ENCODE measurements at places on chromosomes 7 and 10. TPM values are rescaled to one million over a fixed set of nuclear protein-coding genes. Genes with fewer than 3 reads are reported as not detected.

DNA sequence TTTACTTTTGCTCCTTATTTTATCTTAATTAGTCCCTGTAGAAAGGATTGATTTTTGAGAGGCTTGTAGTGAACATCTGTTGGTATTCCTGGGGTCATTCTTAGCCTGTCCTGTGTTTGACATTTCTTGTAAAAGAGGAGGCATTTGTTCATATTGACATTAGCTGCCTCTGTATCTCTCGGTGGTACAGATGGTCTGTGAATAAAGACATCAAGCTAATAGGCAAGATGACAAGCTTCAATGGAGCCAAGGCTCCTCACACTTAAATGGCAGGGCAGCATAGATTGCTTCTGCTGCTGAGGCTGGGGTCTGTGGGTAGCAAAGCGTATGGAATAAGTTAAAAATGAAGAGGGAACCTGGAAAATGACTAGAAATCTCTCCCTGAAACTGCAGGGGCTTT, 687.6 kb downstream of the LRMDA start:
- no peaks in the 10 kb centered on the region for H3K27me3 ChIP-seq
- H3K36me3 ChIP-seq, result peaks cover 2% of the 10 kb centered on the region
- DNase-seq, result no peak

The PNPLA8 gene
- 26.2 TPM for total RNA-seq

The TRIP6 gene
- total RNA-seq, result 91.6 TPM

DNA sequence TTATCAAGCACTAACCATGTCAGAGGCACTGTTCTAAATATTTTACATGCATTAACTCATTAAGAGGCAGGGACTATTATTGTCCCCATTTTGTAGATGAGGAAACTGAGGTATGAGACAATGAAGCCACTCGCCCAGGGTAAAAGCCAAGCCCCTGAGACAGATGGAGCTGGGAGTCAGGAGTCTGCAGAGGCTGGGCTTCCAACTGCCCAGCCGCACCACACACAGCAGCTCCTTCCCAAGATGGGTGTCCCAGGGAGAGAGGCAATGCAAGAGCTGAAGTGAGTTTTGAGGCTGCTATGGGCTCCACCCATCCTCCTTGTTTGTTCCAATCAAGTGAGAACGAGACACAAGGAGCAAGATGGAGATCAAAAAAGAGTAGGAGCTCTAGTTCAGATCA, 244.2 kb downstream of the KCNMA1 start:
- no peak for DNase-seq
- H3K27me3 ChIP-seq, result no peaks in the 10 kb centered on the region
- peaks cover under 1% of the 10 kb centered on the region for H3K36me3 ChIP-seq

The KIF5B gene
- 134 TPM for total RNA-seq

The LZTS2 gene
- total RNA-seq, result 80.7 TPM

The MMD2 gene
- not detected for total RNA-seq

- no peaks in the 10 kb centered on the region for H3K27me3 ChIP-seq
- DNase-seq, result no peak
- H3K4me1 ChIP-seq, result peaks cover 23% of the 10 kb centered on the region
- H3K27ac ChIP-seq, result peak overlapping the region; percentile 94
Observed at GRCh38 chr10:91077549-91078071, 142.9 kb upstream of the PCGF5 start.

GRCh38 chr7:131627735-131628190, 71.3 kb upstream of the PODXL start:
- DNase-seq, result no peak
- peaks cover 69% of the 10 kb centered on the region for H3K4me1 ChIP-seq
- H3K27ac ChIP-seq, result no peak overlapping the region
- no peaks in the 10 kb centered on the region for H3K27me3 ChIP-seq
- H3K4me3 ChIP-seq, result no peak overlapping the region

- H3K4me1 ChIP-seq, result no peaks in the 10 kb centered on the region
- H3K36me3 ChIP-seq, result no peaks in the 10 kb centered on the region
- no peak overlapping the region for H3K27ac ChIP-seq
- DNase-seq, result no peak
Observed at GRCh38 chr7:24138343-24138742, 145.6 kb upstream of the NPY start.

GRCh38 chr7:43204081-43204480, 91.6 kb downstream of the HECW1 start:
- H3K27ac ChIP-seq, result peak overlapping the region; percentile 9
- peaks cover 6% of the 10 kb centered on the region for H3K4me1 ChIP-seq
- no peak for DNase-seq
- H3K4me3 ChIP-seq, result no peak overlapping the region

DNA sequence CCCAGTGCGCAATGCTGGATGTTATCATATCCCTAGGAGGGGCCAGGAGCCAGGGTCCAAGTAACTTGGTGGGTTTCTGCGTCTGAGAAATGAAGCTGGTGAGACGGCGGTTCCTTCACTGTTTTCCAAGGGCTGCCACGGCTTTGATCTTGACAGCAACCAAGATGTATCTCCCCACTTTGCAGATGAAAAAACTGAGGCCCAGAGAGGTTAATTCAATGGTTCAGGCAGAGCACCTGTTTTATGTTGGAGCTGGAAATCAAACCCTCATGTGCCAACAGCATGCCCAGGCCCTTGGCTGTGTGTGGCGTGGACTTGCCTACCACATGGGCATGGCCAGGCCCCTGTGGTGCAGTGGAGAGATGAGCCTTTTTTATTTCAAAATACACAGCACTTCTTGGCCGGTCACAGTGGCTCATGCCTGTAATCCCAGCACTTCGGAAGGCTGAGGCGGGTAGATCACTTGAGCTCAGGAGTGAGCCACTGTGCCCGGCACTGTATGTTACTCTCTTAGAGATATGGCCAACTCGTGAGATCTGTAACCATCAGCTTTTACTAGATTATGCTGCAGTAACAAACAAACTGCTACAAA, 225.2 kb upstream of the SH2B2 start:
- DNase-seq, result no peak
- H3K4me1 ChIP-seq, result peaks cover 21% of the 10 kb centered on the region
- peaks cover 6% of the 10 kb centered on the region for H3K36me3 ChIP-seq

DNA sequence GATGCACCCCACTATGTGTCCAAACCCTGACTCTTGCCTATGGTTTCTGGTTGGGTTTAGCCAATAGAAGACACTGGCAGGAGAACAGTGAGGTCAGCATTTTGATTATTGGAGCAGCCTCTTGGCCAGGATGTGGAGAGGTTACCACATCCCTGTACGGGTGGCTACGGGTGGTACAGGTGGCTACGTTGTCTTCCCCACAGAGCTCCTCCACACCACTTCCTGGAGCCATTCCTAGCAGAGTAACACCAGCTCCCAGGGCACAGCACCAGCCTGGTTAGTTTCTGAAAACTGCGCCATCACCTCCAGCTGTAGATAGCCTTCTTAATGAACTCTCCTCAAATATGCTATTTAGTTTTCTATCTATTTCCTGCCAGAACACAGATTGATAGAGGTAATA, 445.2 kb downstream of the INHBA start:
- no peak overlapping the region for H3K4me3 ChIP-seq
- H3K27me3 ChIP-seq, result no peaks in the 10 kb centered on the region
- peaks cover 13% of the 10 kb centered on the region for H3K4me1 ChIP-seq
- H3K27ac ChIP-seq, result no peak overlapping the region
- no peaks in the 10 kb centered on the region for H3K36me3 ChIP-seq

DNA sequence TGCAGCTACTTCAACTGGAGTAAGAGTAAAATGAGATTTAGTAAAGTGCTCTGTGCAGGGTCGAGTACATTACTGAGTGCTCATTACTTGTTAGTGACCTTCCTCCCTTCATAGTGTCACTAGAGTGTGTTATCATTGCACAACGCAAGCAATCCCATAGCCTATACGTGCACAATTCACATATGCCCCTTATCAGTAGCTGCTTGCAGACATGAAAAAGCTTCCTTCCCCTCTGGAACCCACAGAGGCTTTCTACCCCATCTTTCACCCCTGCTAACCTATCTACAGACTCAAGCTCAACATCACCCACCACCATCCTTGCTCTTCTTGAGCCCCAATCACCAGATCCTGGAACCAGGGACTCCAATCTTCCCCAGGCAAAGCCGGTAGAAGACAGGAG, 59.3 kb downstream of the C7orf25 start:
- no peak for DNase-seq
- no peaks in the 10 kb centered on the region for H3K36me3 ChIP-seq
- no peak overlapping the region for H3K27ac ChIP-seq
- H3K27me3 ChIP-seq, result peaks cover 5% of the 10 kb centered on the region
- H3K4me3 ChIP-seq, result no peak overlapping the region

DNA sequence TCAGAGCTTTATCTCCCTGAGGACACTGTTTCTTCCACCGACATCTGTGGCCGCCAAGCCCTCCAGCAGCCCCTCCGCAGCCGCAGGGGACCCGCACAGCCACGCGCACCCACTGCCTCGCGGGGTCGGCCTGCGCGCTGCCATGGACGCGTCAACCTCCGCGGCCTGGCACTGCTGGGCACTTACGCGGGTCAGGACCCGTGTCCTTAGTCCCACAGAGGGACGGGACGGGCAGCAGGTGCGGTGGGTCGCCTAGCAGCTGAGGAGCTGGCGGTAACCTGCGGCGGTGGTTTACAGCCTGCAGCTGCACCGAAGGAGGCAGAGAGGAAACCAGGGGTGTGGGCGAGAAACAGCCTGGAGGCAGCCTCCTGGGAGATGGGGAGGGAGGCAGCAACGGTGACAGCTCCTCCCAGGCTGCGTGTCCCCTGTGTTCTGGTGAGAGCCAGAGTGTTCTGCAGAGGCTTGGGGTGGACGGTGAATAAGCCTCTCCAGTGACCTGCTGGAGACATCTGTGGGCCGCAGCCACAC, 61.3 kb downstream of the SEC61G start:
- H3K4me1 ChIP-seq, result no peaks in the 10 kb centered on the region
- no peak for DNase-seq
- no peak overlapping the region for H3K27ac ChIP-seq
- no peak overlapping the region for H3K4me3 ChIP-seq

DNA sequence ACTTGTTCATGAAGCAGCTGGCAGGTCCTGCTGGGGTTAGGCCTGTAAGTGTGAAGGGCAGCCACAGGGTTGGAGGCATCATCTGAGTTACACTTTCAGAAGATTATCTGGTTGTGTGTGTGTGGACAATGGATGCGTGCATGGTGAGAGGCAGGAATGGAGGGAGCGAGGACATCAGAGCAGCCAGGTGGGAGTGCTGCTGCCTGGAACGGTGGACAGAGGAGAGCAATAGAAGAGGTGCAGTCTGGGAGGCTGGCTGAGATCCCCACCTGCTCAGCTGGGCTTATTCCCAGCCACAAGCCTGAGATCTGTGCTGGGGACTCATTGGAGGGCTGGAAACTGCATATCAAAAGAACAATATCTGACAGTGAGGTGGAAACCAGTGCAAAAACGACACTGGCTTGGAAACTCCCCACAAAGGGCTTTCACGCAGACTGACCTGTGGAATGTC, 17.9 kb downstream of the ZNF488 start:
- H3K27ac ChIP-seq, result no peak overlapping the region
- H3K4me3 ChIP-seq, result no peak overlapping the region
- H3K4me1 ChIP-seq, result peaks cover 4% of the 10 kb centered on the region
- peaks cover 1% of the 10 kb centered on the region for H3K36me3 ChIP-seq
- peaks cover 5% of the 10 kb centered on the region for H3K27me3 ChIP-seq
- no peak for DNase-seq

The CYP2E1 gene
- 6.3 TPM for total RNA-seq

The CPVL gene
- total RNA-seq, result 4.9 TPM

DNA sequence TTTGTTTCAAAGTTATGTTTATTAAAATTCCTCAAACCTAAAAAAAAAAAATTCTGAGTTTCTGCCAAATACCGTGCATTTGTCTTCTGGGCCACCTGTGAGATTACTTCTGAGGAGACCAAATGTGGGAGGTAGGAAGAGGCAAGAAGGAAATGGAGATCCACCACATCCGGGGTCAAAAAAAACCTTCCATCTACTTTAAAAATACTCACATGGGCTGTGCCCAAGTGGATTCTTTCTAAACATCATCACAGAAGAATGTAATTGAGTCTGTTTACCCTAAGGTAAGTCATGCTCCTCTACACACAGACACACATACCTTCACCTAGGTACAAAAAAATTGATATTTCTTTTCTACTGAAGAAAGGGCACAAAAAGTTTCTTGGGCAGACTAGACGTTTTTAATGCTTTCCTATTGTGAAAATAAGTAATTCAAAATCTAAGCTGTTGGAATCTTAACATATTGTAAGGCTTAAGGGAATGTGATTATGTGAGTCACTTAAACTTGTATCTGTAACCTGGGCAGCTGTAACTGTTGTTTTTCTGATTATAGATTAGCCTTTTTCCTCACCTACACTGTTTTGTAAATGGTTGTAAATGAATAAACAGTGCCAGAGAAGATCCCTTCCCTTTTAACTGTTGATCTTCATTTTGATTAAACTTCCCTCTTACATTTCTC, 19.1 kb upstream of the SPOCK2 start:
- H3K27ac ChIP-seq, result no peak overlapping the region
- H3K4me1 ChIP-seq, result peaks cover 14% of the 10 kb centered on the region
- H3K27me3 ChIP-seq, result no peaks in the 10 kb centered on the region
- DNase-seq, result no peak
- no peak overlapping the region for H3K4me3 ChIP-seq
- peaks cover 18% of the 10 kb centered on the region for H3K36me3 ChIP-seq

GRCh38 chr10:116620423-116621400, at the start of gene PNLIPRP2:
Gene PNLIPRP2, plus strand, starts transcription at chr10:116620953.
- H3K4me1 ChIP-seq, result no peaks in the 10 kb centered on the region
- DNase-seq, result no peak
- no peak within 1 kb of the TSS for H3K27ac ChIP-seq
- no peak within 1 kb of the TSS for H3K4me3 ChIP-seq
- H3K27me3 ChIP-seq, result peaks cover 24% of the 10 kb centered on the region

- no peaks in the 10 kb centered on the region for H3K36me3 ChIP-seq
- H3K4me3 ChIP-seq, result no peak overlapping the region
- H3K27ac ChIP-seq, result no peak overlapping the region
- H3K27me3 ChIP-seq, result peaks cover 53% of the 10 kb centered on the region
- no peaks in the 10 kb centered on the region for H3K4me1 ChIP-seq
Observed at GRCh38 chr7:50293509-50294179, 10.9 kb upstream of the IKZF1 start.

GRCh38 chr7:149799397-149800168, 26.2 kb upstream of the ZNF467 start:
- peaks cover 1% of the 10 kb centered on the region for H3K36me3 ChIP-seq
- DNase-seq, result no peak
- H3K27me3 ChIP-seq, result peaks cover 4% of the 10 kb centered on the region
- H3K4me3 ChIP-seq, result no peak overlapping the region
- H3K4me1 ChIP-seq, result no peaks in the 10 kb centered on the region

- H3K4me1 ChIP-seq, result no peaks in the 10 kb centered on the region
- no peaks in the 10 kb centered on the region for H3K27me3 ChIP-seq
- H3K36me3 ChIP-seq, result no peaks in the 10 kb centered on the region
- DNase-seq, result no peak
- no peak overlapping the region for H3K27ac ChIP-seq
Observed at GRCh38 chr10:105700218-105700617, 1059.1 kb downstream of the SORCS3 start.

The MRLN gene
- not detected for total RNA-seq

The CALHM1 gene
- total RNA-seq, result not detected

- no peak for DNase-seq
- H3K27ac ChIP-seq, result peak overlapping the region; percentile 41
- peaks cover 12% of the 10 kb centered on the region for H3K4me1 ChIP-seq
- H3K36me3 ChIP-seq, result peaks cover 3% of the 10 kb centered on the region
- no peak overlapping the region for H3K4me3 ChIP-seq
- no peaks in the 10 kb centered on the region for H3K27me3 ChIP-seq
Observed at GRCh38 chr10:12606461-12606860, 257.1 kb downstream of the CAMK1D start.

- DNase-seq, result no peak
- H3K36me3 ChIP-seq, result no peaks in the 10 kb centered on the region
- H3K4me3 ChIP-seq, result no peak overlapping the region
- peaks cover 11% of the 10 kb centered on the region for H3K4me1 ChIP-seq
Observed at GRCh38 chr10:16653224-16653623, 131.5 kb upstream of the C1QL3 start.

The AHCYL2 gene
- 11.0 TPM for total RNA-seq

The MACC1 gene
- total RNA-seq, result not detected

Measured in chondrocyte (in vitro differentiated cells).